ENCODE measurements at places on chromosomes 4 and X.

DNA sequence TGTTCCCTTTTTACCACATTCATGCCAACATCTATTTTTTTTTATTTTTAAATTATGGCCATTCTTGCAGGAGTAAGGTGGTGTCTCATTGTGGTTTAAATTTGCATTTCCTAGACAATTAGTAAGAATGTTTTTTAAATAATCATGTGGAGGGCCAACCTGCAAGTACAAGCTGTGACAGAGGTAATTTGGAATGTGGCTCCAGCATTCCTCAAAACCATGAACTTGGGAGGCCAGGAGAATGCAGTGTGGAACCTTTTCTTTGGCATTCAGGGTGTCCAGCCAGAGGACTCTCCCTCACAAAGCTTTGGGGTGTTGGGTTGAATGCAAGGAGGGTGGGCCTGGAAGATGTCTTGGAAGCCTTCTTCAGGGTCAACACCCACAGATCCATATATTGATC, 7.3 kb upstream of the TMEM185A start:
- no peak for DNase-seq

DNA sequence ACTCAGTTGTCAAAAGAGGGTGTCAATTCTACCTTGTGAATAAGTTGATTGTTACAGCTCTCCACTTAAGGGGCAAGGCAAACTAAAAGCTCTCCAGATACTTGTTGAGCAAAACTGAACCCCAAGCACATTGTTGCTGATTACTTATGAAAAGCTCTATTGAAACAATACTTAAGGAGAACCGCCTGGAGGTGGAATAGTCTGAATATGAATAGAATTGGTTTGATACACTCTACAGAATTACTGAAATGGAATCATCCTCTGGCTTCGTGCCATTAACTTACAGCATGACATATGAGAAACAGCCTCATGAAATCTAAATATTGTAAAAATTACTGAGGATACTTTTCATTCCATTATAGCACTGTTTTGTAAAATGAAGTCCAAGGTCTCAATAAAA, 127.0 kb upstream of the SH3RF1 start:
- no peak for DNase-seq

- DNase-seq, result no peak
Measured at GRCh38 chr4:147076179-147076578, 130.5 kb upstream of the TTC29 start.

- no peak for DNase-seq
Measured at GRCh38 chr4:43242606-43243005, 350.1 kb downstream of the GRXCR1 start.

- DNase-seq, result no peak
Measured at GRCh38 chrX:19804151-19804550, 83.2 kb downstream of the SH3KBP1 start.

GRCh38 chrX:31224381-31225012, 152.7 kb upstream of the FTHL17 start:
- no peak for DNase-seq

Measured in SHP77 treated with DMSO at 0.1 percent for 48 hours (cell line).